8988T (cell line): ENCODE measurements at places on chromosomes 6 and 20.

DNA sequence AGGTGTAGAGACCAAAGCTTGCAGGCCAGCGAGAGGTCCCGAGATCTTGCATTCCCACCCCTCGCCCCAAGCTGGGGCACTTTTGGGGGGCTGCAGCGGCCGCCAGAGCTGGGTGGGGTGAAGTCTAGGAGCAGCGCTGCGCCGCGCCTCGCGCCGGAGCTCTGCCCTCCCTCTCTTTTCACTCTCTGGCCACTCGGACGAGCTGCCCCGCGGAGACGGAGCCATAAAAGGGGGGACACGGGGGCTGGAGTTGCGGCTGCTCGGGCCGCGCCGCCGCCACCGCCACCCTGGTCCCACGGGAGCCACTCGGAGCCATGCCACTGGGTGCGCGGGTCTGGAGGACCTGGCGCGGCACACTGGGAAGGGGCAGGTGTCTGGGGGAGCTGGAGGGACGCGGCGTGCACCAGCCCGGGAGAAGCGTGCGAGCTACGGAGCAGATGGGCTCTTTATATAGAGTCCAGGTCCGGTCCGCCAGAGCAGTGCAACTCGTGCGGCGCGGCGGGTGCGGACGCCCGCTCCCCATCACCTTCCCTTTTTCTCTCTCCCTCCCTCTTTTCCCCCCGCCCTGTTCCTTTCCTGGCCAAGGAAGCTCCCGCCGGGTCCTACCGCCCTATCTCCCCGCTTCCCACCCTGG is 687 bp upstream of the HTR1B start:
- DNase-seq, result peak; percentile 33

- DNase-seq, result peak; percentile 37
These were observed at the start of gene CD24 for GRCh38 chr6:106974336-106974998. CD24 (minus strand) TSS chr6:106974729; CDS start chr6:106974646, 83 bp downstream.

- DNase-seq, result no peak
These were observed 7.4 kb downstream of the LY86 start for GRCh38 chr6:6595952-6596351.

DNA sequence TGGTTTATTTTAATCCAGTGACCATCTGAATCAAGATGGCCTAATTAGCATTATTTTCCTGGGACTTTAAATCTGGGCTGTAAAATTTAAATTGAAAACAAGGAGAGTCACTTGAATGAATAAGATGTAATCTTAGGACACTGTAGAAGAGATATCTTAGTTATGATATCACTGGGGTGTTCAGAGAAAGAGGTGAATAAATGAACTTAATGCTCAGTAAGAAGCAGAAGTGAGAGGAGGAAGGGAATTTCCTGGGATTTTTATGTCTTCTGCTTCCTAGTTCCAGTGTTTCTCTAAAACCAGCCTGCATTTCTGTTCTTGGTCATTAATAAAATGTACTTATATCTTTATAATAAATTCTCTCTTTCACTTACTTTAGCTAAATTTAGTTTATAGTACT is 136.8 kb upstream of the PTPRK start:
- no peak for DNase-seq

DNA sequence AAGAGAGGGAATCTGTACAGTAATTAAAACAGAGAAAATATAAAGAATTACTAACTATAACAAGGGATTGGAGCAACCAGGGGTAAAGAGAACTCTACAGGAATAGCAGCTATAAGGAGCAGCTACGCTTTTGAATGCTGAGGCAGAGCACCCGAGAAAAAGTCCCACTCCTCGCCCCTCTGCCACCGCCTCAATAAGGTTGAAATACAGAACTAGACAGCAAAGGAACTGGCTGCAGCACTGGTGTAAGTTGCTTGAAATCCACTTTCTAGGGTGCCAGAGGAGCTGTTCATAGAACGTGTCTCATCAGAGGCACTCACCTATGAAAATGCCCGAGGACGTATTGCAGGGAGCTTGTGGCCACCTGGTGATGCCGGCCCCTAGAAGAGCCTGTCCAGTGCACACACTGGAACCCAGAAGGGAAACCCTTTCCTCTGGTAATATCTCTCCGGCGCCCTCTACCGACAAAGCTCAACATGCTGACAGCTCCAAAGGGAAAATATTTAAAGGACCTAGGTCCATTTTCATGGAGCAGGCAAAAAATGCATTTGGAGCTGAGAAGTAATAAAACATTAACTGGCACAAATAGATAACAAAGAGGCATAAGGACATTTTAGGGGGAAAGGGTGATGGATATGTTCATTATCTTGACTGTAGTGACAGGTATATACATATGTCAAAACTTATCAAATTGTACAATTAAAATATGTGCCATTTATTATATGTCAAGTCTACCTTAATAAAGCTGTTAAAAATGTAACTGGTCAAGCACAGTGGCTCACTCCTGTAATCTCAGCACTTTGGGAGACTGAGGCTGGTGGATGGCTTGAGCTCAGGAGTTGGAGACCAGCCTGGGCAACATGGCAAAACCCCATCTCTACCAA is 137.4 kb upstream of the HDAC2 start:
- peak; percentile 15 for DNase-seq

DNA sequence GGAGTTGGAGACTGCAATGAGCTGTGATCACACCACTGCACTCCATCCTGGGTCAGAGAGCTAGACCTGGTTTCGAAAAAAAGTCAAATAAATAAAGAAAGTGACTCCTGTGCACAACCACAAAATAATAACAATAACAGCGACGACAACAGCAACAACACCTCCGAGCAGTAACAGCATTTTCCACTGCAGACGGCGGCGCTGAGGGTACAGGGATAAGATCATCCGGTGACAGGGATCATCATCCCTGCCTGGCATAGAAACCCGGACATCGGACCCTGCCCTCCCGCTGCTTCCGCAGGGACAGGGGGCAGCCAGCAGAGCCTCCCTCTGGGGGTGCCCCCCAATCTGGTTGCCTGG is 11.5 kb downstream of the SRXN1 start:
- DNase-seq, result peak; percentile 69

DNA sequence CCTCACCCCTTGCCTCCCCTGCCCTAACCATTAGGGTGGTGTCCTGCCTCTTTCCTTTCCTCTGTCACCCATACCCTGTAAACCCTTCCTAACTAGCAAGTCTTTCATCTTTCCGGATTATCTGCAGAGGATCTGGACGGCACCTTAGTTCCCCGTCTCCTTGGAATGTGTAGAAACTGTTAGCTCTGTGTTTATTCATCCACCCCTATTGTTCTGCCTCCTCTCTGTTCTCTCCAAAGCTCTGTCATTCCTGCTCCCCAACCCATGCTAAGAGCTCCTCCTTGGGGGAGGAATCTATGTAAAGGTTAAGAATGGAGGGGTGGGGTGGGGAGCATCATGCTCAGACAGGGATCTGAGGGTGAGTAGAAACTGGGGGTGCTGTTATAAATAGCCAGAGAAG is 39.4 kb upstream of the KCNK5 start:
- DNase-seq, result no peak

DNA sequence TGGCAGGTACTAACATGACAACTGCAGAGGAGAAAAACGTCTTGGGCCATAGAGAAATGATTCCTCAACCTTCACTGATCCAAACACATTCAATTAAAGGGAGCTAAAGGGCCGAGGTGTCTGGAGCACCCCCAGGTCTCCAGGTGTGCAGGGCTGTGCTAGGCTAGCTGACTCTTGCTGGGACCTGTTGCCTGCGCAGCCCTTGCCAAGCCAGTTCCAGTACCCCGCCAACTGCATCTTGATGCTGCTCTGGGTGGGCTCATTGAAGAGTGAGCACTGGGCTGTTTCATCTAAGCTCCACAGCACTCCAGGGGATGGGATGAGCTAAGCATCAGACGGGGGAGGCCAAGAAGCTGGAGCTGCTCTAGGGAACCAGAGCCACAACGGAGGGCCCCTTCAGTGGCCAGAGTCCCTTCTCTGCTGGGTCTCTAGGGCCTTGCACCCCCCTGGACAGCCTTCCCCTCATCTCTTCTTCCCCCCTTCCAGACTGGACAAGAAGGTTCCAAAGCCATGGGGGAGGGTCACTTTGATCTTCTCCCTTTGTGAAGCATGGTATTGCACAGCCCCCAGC is 15.9 kb downstream of the LEMD2 start:
- DNase-seq, result no peak

GRCh38 chr20:47352332-47353238 is 3.9 kb downstream of the ZMYND8 start:
- no peak for DNase-seq

GRCh38 chr20:3560578-3560977 is 89.8 kb downstream of the ATRN start:
- DNase-seq, result no peak

GRCh38 chr6:85077098-85077497 is 312.7 kb upstream of the TBX18 start:
- DNase-seq, result no peak

DNA sequence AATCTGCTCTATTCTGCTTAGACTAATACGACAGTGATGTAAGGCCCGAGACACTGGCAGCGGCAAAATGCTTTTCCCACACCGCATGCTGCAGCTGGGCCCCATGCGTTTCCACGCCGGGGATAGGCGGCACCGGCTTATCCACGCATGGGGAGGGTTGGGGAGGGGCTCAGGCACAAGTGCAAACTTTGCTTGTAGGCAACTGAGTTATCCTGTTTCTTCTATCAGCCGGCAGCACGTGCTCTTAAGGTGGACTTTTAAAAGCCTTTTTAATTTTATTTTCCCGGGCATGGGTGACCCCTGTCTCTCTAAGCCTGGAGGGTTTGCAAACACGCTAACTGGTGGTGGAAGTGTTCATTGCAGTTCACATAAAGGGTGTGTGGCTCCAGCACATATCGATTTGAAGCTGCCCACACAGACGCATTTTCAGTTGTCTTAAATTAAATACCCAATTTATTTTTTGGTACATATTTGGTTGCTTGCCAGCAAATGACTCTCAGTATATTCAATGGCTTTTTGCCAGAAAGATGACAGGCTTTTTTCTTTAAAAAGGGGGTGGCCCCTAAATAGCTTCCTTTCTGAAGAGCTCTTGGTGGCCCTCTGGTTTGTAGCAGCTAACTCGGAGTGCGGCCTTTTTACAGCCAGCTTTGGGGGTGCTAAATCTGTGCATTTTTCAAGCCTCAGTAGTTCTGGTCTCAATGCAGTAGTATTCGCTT is 561.8 kb upstream of the AGPAT4 start:
- no peak for DNase-seq

GRCh38 chr6:106525107-106525881 is 104.0 kb downstream of the RTN4IP1 start:
- DNase-seq, result no peak

GRCh38 chr6:135438907-135439535 is 58.5 kb downstream of the AHI1 start:
- no peak for DNase-seq

- DNase-seq, result no peak
These were observed 161.0 kb downstream of the CDK19 start for GRCh38 chr6:110654096-110654820.

DNA sequence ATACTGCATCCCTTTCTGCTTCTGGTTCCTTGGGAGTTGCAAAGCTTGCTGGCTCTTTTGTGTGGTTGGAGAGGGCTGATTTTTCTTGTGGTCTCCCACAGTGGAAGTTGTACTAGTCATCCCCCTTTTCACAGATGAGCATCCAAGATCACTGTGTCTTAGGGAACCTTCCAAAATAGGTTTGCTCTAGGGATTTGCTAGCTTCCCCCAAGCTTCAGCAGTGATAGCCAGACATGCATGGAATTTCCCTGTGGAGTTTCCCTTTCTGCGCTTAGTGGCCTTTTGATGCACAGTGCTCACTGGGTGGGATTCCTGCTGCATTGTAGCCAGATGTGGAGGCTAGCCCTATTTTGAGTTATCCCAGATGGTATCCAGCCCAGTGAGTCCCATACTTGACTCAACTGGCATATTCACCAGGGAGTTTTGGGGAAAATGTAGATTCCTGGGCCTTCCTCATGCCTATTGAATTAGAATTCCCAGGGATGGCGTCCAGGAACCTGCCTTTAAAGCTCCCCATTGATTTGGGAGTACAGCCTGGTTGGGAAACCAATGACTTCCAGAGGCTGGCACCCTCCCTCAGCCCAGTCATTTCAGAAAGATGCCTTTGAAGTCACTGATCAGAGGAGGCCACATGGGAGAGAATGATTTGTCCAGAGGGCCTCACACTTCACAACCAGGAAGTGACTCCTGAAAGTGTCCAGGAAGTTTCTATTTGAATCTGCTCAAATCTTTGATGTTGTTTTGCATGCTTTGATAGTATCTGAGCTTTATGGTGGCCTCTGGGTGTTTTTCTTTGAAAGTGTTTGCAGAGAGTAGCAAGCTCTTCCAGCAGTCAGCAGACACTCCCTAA is 25.9 kb downstream of the PPARD start:
- no peak for DNase-seq

GRCh38 chr20:37980383-37980782 is 52.9 kb downstream of the TTI1 start:
- DNase-seq, result no peak

DNA sequence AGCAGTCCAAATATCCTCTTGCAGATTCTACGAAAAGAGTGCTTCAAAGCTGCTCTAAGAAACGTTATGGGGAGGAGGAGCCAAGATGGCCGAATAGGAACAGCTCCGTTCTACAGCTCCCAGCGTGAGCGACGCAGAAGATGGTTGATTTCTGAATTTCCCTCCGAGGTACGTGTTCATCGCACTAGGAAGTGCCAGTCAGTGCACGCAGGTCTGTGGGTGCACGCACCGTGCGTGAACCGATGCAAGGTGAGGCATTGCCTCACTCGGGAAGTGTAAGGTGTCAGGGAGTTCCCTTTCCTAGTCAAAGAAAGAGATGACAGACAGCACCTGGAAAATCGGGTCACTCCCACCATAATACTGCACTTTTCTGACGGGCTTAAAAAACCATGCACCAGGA is 272.1 kb upstream of the DEFB115 start:
- DNase-seq, result no peak

- no peak for DNase-seq
These were observed 17.8 kb downstream of the ANKS1A start for GRCh38 chr6:34906826-34907225.

DNA sequence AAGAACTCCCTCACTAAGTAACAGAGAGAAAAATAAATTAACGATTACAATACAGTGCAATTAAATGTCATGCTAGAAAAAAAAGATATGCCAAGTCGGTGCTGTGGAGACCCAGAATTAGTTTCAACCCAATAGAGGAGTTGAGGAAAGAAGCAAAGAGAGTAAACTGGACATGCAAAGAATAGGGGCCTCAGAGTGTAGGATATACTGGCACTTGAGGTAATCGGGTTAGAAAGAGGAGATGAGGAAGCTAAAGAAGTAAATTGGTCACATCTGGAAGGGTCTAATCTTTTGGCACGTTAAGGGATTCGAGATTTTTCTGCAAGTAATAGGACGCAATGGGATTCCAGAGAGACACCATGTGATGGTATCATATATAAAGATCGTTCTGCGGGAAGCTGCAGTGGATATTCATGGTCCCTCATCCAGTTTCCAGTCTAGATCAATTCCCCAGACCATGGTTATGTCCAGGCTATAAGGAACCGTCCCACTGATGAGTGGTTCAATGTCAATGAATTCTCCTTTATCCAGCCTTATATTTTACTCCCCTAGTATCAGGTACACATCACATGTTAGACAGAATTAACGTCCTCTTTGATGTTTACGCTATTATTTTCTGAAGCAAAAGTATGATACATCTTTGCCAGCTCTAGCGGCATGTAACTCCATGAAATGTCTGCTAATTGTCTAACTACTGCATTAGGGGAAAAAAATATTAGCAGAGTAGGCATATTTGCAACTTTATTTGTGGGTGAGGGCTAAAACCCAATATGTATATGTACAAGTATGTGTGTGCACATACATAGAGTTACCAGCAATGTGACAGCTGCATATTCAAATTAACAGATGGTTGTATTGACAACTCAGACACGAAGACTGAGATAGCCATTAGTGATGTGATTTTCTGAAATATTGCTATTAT is 1.1 kb upstream of the TBC1D32 start:
- no peak for DNase-seq
